Hypothalamus (tissue), 51 donors: ENCODE measurements at places on chromosomes 7 and 10.

- no peak for DNase-seq
Observed at GRCh38 chr10:70773965-70774809, 11.0 kb downstream of the TBATA start.

DNA sequence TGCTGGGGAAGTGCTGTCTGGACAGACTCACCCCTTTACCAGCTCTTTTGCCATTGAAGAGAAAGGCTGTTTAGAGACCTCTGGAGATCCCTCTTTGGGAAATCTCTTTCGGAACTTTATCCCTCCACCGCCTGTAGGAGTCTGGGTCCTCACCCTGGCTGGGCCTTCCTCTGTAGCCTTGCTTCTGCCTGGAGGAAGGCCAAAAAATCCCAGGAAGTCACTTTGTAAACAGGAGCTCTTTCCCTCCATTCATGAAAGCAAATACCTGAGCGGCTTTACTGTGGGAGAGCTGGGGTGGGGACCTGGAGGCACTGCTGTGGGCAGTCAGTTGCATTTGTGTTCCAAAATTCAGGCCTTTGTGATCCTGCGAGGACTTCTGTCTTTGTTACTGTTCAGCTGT, 126.2 kb downstream of the KLF6 start:
- no peak for DNase-seq

- DNase-seq, result no peak
Observed at GRCh38 chr7:91457208-91457607, 193.0 kb downstream of the FZD1 start.

DNA sequence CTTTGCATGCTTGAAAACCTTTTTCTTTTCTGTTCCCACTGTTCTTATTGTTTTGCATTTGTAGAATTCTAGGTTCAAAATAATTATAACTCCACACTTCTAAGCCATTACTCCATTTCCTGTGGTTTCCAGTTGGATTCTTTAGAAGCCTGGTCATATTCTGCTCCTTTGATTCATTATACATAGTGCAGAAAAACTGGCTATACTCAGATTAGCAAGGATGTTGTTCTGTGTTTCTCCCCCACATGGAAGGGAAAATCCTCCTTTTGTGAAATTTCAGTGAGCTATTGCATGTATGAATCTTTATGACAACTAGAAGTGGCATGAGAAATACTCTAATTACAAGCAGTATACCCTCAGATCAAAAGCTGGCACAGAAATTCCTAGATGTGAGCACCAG, 79.5 kb downstream of the SLC13A1 start:
- DNase-seq, result no peak

- DNase-seq, result no peak
Observed at GRCh38 chr7:21430575-21430954, 2.7 kb downstream of the SP4 start.

- no peak for DNase-seq
Observed at GRCh38 chr7:130566898-130567280, 75.0 kb downstream of the MEST start.

DNA sequence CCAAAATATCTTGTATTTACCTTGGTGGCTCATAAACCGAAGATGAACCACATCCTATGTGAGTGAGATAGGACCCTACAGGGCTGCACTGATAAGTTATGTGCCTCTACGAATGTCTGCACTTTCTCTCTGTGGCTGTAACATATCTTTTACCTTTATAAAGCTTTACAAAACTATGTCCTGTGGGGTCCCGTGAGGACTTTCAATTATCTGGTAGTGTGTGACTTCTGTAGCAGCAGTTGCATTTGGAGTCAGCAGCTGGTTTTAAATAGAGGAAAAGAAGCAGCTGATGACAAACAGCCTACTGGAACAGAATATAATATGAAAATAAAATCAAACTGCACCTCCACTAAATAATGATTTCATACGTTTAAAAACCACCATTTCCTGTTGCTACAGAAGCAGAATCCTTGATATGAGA, 222.4 kb upstream of the GNAI1 start:
- DNase-seq, result no peak

DNA sequence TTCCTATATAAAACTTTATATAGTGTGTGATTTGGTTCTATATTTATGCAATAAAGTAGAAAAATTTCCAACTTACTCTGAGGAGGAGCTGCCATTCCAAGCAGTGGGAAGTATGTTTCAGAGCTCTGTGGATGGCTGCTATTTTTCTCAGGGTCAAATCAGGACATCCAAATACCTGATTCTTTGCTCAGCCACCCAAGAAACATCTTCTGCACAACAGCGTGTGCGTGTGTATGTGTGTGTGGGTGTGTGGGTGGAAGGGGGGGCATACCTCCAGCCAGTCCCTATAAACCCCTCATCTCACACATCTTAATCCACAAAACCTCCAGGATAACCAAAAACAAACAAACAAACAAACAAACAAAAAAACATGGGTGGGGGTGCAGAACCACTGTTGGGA, 66.3 kb upstream of the EMX2 start:
- no peak for DNase-seq

GRCh38 chr7:66070222-66070621, 5.4 kb upstream of the ASL start:
- DNase-seq, result no peak

DNA sequence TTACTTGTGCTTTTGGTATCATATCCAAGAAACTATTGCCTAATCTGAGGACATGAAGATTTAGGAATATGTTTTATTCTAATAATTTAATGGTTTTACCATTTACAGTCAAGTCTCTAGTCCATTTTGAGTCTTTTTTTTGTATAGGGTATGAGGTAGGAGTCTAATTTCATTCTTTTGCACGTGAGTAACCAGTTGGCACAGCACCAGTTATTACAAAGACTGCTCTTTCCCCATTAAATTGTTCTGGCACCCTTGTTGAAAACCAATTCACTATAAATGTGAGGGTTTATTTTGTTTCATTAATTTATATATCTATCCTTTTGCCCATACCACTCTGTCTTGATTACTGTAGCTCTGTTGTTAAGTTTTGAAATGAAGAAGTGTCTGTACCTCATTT, 381.6 kb downstream of the SUGCT start:
- no peak for DNase-seq

DNA sequence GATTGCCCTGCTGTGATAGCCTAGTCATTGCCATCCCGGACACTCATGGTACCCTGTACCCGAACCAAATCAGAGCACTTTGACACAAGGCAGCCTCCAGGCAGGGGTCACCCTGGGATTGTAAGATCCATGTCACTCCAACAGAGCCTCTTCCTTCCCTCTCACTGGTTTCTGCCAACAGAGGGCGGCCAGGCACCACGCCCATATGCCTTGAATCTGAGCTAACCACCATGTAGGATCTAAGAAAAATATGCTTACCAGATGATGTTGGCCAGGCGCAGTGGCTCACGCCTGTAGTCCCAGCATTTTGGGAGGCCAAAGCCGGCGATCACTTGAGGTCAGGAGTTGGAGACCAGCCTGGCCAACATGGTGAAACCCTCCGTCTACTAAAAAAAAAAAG, 389.2 kb upstream of the KLF6 start:
- DNase-seq, result no peak

DNA sequence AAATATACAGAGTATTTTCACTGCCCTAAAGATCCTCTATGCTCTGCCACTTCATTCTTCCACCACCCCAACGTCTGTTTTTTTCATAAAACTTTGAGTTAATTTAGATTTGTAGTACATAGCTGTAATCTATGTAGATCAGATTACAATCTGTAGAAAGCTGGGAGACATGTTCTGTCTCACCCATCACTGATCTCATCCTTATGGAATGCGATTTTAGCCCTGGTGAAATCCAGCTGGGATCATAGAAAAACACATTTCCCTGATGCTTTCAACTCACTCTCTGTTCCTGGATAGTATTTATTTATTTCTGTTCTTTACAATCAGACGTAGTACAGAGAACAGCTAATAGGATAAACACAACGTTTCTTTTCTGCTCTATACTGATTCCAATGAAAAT, 521.0 kb downstream of the KIF20B start:
- no peak for DNase-seq

DNA sequence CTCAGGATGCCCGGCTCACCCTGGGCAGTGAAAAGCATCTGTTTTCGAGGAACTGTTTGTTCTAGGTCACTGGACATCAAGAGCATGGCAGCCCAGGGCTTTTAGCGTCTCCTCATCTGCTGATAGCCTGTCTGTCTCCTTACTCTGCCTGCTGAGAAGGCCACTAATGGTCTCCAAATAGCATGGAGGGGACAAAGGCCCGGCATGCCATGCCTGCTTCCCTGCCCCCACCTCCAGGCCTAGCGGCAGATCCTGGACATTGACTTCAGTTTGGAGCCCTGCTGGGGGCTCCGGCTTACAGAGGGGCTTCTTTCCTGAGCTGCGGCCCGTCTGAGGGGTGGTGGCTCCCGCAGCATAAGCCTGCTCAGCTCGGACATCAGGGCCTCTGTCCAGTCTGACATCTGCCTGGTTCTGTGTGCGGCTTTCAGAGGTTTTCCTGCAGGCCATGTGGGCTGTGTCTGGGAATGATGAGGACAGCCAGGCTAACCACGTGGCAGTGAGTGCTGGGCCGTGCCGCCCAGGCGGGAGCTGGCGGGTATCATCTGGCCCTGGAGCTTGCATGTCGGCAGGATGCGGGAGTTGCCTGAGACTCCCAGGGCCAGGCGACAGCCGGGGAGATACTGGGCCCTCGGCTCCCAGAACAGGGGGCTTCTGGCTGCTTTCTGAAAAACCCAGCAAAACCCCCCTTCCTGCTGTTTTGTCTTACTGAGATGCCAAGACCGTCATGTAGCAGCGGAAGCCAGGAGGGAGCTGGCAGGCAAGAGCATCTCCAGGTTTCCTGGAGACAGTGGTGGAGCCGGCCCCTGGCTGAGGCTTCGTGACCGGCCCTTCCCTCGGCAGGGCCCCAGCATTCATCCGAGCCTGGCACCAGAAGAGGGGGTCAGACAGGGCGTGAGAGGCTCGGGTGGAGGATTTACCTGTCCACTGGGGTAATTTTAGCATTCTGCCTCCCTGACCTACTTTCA, 9.2 kb downstream of the PFKFB3 start:
- peak; percentile 74 for DNase-seq

- no peak for DNase-seq
Observed at GRCh38 chr7:22427104-22427503, 70.2 kb upstream of the RAPGEF5 start.

GRCh38 chr10:79430936-79431335, 14.5 kb downstream of the ZCCHC24 start:
- DNase-seq, result no peak

DNA sequence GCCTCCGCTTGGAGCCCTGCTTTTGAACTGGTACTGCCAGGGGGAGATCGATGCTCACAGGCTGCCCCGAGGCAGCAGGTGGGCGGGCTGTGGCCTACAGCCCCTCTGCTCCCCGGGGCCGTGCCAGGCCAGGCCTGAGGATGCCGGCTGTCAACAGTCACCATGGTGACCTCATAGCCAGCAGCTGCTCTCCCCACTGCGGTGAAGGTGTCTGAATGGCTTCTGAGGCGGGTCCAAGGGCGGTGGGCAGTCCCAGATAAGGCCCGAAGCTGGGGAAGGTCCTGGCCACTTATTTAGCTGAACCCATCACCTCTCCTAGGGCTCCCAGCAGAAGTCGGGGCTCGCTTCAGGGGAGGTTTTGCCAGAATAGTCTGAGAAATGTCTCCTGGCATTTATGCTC, 179.3 kb downstream of the ARHGAP12 start:
- no peak for DNase-seq

GRCh38 chr10:22894714-22895113, 33.1 kb upstream of the ARMC3 start:
- no peak for DNase-seq

GRCh38 chr10:35745617-35746403, 103.7 kb upstream of the FZD8 start:
- no peak for DNase-seq

- DNase-seq, result no peak
Observed at GRCh38 chr10:100901051-100901450, 11.7 kb upstream of the SLF2 start.

DNA sequence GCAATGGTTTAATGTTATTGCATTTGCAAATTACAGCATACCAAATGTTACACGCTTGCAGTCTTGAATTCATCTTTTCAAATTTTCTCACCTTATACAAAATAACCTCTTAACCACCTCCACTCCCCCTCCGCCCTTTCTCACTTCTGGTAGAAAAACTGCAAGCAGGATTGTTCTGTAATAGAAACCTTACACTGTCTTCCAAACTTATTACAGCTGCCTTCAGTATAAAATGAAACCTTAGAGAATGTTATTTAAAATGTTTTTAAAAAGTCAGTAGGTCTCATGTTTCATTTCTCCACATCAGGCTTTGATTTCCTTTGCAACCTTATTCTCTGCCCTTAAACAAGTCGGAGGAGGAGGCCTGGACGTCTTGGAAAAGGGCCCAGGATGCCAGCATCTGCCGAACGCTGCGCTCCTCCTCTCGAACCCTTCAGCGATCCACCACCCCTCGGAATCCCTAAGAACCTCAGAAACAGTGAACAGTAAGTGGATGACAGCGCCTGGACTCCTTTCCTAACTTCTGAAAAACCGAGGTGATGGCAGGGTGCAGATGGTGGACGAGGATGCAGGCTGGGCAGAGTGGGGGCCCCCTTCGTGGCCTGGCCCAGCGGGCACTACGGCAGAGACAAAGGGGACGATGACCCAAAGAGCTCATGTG, 74.0 kb downstream of the FGFR2 start:
- no peak for DNase-seq

DNA sequence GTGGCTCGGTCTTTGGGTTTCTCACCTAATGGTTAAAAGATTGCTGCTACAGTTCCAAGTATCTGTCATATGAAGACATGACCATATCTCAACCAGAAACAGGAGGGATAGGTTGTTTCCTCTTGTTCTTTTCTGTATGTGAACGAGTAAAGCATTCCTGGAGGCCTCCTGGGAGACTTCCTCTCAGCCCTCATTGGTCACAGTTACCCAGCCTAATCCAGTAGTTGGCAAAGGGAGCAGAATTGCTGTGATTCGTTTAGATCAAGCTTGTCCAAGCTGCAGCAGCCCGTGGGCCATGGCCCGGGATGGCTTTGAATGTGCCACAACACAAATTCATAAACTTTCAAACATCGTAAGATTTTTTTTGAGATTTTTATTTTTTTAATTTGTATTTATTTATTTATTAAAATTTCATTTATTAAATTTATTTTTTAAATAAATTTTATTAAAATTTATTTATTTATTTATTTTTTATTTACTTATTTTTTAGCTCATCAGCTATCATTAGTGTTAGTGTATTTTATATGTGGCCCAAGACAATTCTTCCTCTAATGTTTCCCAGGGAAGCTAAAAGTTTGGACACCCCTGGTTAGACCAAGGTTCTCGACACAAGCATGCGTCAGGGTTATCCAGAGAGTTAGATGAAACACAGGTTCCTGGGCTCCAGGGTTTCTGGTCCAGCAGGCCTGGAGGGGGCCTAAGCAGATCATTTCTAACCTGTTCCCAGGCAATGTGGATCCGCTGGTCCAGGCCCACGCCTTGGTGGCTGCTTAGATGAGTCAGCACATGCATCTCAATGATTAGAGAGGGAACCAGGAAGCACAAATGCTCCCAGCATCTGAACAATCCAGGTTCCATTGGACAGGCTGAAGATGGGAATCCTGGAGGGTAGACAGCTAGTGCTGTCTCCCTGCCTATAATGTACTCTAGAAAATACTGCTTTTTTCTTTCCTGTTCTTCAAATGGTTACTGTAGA, 25.6 kb downstream of the CDC123 start:
- no peak for DNase-seq

GRCh38 chr7:19011212-19011611, 106.2 kb downstream of the TWIST1 start:
- no peak for DNase-seq

GRCh38 chr7:158976468-158976848, 120.1 kb downstream of the DYNC2I1 start:
- DNase-seq, result no peak
